Activated naive CD4-positive, alpha-beta T cell (primary cell): ENCODE measurements at places on chromosomes 6 and 20.
A peak's percentile ranks its signal among the peaks of the same experiment; 100 is the strongest.

GRCh38 chr20:53466279-53466678 is 127.4 kb downstream of the ZNF217 start:
- DNase-seq: no peak

DNA sequence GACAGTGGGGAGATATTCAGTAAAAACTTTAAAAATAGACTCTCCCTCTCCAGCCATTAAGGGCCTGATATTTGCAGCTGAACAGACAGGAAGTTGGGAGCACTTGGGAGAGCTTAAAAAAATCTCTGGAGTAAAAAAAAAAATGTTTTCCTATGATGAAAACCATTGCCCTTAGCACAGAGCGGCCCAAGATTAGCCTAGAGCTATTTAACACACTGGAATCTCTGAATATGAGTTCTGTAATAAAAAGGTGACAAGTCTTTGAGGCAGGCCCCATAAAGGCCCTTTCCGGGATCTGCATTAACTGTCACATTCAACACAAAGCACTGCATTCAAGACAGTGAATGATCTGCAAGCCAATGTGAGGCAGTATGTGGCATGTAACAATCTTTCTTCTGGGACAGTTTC is 393.7 kb downstream of the ZFAND3 start:
- no peak for DNase-seq

- no peak for DNase-seq
These were observed 31.4 kb upstream of the MARCKS start for GRCh38 chr6:113825781-113826180.

GRCh38 chr6:134250776-134251175 is 67.1 kb downstream of the SGK1 start:
- no peak for DNase-seq

GRCh38 chr6:88725111-88725975 is 238.1 kb downstream of the RNGTT start:
- no peak for DNase-seq

DNA sequence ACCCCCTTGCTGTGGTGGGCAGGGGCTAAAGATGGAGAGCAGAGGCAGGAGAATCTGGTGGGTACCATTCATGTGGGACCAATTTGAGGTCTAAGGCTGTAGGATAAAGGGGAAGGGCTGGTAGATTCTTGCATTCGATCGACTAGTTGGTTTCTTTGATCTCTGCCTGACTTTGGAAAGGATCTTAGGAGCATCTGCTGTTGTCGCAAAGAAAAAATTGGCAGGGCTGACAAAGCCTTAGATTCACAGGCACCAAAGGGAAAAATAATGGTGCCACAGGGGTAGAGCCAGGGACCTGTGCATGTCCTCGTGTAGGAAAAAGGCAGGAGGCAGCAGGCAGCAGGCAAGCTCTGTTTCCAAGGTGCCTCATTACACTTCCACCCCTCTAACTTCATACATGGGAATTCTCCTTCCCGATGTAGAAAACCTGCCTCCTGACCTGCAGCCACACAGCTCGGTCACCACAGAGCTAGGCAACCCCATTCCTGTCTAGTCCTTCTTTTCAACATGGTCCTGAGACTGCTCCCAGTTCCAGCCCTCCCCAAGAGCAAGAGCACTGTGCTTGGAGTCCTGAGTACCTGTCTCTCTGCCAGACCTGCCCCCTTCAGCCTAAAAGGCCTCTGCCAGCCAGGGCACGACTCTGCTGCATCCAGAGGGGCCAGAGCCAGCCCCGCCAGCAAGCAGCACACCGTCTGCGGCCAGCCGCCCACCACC is 71.9 kb downstream of the FGD2 start:
- DNase-seq: no peak

DNA sequence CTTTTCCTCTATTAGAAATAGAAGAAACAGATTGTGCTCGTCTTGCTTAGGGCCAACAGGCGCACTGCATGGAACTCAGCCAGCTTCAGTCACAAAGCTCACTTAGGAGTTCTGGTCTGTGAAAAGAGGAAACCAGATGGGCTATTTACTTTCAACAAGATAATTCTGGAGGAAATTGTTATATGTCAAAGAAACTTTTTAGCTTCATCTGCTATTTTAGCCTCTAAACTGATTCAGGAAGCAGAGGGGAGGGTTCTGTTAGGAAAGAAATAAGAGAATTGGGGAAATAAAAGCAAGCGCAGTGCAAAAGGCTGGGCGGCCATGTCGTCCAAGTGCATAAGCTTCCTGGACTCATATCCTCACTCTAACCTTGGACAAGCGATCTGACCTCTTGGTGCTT is 21.3 kb downstream of the PRKN start:
- no peak for DNase-seq

- no peak for DNase-seq
These were observed 141.5 kb downstream of the KLHL32 start for GRCh38 chr6:97066056-97066455.

DNA sequence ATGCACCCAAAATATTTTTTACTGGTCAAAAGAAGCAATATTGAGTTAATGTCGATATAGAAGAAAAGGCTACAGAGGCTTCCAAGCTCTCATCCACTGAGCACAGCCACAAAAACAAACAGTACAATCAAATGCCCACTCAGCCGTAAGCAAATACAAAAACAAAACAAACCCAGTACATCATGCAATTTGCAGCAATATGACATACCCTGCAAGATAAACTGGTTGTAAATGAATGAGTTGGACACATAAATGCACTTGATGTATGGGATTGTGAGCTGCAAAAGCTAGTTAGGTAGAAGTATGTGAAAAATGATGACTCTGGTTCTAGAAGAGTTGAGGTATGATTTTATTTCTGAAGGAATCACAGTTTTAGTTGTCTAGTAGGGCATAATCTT is 83.9 kb downstream of the SESN1 start:
- DNase-seq: no peak

DNA sequence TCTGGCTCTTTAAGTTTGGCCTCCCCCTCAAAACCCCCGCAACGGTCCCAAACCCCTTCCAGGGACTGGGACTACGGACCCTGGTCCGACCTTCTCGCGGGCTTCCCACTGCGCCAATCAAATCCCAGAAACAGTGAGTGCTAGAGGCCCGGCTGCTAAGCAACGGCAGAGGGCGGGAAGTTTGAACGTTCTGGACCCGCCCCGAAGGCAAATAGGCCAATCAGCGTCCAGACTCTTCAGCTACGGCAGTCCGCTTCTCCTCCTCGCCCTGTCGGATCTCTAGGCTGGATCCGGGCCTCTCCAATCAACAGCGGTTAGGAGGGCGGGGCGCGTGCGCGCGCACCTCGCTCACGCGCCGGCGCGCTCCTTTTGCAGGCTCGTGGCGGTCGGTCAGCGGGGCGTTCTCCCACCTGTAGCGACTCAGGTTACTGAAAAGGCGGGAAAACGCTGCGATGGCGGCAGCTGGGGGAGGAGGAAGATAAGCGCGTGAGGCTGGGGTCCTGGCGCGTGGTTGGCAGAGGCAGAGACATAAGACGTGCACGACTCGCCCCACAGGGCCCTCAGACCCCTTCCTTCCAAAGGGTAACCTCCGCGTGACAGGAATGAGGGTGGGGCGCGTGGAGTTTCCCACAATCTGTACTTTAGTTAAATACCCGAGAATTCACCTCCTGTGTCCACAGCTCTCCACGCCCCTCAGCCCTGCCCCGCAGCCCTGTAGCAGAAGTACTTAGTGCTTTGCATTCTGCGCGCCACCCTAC is at the start of gene MSH5:
Gene MSH5 (plus strand): TSS at position 367 of the 758 bp plus-strand sequence. CDS start 462 bp downstream, outside the sequence.
- peak; percentile 88 for DNase-seq

DNA sequence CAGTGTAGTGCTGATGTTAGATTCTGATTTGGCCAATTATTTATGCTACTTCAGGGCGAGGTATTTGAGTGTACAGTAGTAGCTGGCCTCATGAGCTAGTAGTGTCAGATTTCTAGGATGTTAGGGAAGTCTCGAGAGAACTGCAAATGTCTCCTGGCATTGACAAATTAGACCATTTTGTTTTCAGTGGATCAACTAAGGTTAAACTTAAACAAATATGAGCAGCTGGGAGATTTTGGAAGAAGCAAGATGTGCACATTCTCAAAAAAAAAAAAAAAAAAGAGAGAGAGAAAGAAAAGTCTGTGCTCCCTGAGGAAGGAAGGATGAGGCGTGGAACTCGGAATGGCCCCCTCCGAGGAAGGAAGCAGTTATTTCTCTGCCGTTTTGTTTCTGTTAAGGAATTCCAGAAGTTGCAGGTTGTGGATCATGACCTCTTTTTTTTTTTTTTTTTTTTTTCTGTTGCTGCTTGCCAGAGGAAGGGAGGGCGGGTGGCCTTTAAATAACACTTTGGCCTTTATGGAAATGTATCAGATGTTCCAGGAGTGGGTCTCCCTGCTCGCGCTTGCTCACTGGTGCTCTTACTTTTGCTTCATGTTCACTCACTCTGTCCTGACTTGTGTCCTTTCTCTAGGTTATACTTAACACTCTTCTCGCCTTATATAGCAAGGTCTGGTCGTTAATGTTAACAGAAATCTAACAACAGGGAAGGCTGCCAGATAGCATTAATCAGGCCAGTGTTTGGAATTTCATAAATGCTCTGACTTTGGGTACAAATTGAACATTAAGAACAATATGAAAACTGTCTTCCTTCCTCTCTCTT is 124.4 kb downstream of the TCP11 start:
- DNase-seq: no peak

DNA sequence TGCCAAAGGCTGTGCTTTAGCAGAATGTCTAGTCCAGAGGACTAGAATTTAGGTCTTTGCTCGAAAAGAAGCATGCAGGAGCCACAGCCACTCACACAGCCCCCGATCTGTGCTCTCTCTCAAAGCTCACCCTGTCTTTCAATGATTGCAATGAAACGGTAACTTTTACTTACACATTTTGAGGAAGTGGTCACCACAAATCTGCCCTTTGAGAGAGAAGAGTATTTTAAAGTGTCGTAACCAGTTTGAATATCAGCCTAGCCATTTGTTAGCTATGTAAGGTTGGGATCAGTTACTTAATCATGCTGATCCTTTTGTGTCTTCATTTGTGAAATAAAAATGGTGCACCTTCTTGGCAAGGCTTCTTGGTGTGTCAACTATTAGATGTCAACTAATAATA is 209.0 kb downstream of the TFAP2A start:
- no peak for DNase-seq

- no peak for DNase-seq
These were observed 930 bp upstream of the RRAGD start for GRCh38 chr6:89413006-89413400.

DNA sequence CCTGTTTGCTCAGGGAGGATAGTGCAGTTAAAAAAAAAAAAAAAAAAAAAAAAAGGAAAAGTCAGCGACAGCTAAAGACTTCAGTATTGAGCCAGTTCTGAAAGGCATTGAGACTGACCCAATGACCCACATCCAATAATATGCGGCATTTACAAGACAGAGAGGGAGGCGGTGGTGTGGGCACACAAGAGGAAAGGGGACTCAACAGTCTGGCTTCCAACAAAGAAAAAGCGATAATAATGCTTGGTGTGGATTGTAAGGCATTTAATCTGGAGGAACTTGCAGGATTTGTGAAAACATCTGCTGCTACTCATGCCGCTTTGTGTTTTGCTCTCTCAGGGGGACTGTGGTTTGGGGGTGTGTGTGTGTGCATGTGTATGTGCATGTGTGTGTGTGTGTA is 784.3 kb upstream of the CHD6 start:
- no peak for DNase-seq

DNA sequence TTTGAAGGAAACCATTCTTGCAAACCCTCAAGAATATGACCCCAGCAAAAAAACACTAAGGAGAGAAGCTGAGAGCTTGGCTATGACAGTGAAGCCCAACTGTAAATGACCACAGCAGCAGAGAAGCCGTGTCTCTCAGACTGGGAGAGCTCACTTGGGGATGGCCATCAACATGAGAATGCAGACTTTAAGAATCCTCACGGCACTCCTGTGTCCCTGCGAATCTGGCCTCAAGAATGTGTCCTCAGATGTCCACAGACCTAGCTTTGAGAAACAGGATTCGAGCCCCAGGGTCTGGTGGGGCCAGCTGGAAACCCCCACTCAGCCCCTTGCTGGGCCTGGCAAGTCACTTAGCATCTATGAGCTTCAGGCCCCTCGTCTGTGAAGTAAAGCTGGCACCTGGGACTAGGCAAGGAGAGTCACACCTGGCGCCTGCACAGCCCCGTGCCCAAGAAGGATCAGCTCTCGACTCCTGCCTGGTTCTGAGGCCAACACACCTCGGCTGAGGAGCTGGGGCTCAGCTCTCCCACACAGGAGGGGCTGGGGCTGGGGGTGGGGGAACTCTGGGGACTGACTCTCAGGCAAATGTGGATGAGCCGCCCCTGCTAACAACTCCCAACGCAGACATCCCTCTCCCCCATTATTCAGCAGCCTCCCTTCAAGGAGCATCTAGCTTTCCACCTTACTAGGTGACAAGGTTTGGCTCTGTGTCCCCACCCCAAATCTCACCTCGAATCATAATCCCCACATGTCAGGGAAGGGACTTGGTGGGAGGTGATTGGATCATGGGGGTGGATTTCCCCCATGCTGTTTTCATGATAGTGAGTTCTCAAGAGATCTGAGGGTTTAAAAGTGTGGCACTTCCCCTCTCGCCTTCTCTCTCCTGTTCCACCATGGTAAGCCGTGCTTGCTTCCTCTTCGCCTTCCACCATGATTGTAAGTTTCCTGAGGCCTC is 97.7 kb downstream of the GRM4 start:
- DNase-seq: no peak

- no peak for DNase-seq
These were observed 298.5 kb upstream of the JAG1 start for GRCh38 chr20:10972219-10972860.

DNA sequence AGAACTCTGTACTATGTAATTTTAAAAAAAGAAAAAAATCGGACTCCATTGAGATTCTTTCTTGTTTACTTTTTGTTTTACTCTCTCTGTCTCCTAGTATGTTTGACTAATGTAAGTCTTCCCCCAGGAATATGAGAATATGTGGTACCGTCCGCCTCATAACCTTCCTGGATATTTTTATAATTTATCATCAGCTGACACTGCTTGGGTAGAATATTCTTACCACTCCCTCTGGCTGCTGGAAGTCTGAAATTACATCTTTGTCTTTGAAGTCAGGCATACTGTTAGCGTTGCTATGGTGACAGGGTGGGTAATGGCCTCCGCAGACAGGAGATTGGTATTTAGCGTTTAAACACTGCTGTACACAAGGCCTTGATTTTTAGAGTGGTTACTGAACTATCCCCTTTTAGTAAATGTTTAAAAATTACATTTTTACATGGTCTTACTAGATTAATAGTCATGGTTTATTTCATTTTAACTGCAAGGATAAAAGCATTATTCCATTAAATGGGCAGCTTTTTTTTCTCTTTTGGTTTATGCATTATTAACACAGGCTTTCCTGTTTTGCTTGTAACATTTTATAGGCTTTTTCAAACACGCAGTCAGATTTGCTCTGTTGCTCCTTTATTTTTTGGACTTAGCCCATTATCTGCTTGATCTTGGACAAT is 176.4 kb downstream of the ARID1B start:
- DNase-seq: no peak

DNA sequence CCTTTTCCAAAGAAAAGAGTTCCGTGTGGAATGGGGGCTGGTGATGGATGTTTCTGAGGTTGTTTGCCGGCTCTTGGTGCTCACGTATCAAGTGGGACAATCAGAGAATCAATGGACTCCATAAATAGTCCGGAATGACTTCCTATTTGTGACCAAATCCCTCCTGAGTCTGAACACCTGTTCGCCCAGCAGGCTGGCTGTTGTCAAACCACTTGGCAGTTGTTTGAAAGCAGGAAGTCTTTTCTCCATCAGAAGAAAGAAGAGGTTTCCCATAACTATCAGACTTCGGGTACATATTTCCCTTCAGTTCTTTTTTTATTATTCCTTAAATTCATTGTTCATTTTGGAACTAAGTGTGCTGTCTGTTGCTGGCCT is 154.7 kb upstream of the RIN2 start:
- no peak for DNase-seq

- DNase-seq: no peak
These were observed 108.3 kb downstream of the CARMIL1 start for GRCh38 chr6:25387483-25387882.
